ENCODE measurements at places on chromosomes 5 and 9. TPM values are rescaled to one million over a fixed set of nuclear protein-coding genes. Genes with fewer than 3 reads are reported as not detected.

DNA sequence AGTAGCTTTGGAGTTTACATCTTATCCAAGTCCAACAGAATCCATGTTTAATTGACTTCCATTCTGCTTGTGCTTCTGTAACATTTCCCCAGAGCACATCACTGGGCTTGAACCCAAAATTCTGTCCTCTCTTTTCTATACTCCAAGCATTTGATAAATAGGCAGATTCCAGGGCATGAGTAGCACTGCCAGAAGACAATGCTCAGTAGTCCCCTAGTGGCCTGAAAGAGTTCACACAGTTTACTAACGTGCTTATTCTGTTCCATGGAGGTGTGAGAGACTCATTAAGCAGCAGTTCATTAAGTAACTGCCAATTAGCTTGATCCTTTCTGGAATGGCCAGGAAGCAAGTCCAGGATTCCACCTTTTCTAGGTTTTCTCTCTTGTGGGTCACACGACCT, 9.4 kb upstream of the GABRA6 start:
- no peak for DNase-seq

DNA sequence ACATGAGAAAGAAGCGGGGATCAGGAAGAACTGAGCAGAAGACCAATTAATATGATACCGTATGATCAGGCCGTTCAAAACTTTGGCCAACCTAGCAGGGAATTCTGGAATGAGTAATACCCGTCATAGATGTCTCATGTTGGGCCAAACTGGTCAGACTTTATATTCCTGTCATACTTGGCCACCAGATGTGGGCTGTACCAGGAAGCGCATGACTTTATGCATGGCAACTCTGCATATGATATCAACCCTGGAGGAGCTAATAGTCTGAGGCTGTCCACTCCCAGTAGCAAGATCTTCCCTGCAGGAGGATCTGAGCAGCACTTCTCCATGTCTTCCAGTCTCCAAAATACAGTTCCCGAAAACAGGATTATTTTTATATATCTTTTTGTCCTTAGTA, 68.5 kb upstream of the NAA35 start:
- no peak for DNase-seq

- DNase-seq = no peak
Measured at GRCh38 chr9:81318571-81318970, 370.8 kb downstream of the TLE1 start.

Gene DEPDC1B
- 1.4 TPM for total RNA-seq

Measured in stomach (tissue), 19 donors.